ENCODE measurements at places on chromosomes 5 and 9.

DNA sequence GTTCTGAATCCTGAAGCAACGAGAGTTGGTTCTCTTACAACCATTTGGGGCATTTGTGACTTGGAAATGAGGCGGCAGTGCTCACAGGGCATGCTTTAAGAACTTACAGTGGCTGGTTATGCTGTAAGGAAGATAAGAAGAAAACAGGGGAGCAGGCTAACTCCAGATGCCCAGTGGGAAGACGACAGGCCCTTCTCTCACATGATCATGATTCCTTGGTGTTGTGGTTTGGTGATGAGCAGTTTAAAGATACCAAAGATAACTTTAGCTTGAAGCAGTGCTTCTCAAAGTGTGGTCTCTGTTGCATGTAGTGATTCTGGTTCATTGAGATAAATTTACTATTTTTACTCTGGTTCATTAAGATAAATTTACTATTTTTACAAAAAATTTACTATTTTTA, 2.6 kb upstream of the HABP4 start:
- peaks cover 12% of the 10 kb centered on the region for H3K4me1 ChIP-seq
- no peaks in the 10 kb centered on the region for H3K36me3 ChIP-seq
- H3K27ac ChIP-seq, result no peak overlapping the region
- no peak overlapping the region for H3K4me3 ChIP-seq
- DNase-seq, result no peak

DNA sequence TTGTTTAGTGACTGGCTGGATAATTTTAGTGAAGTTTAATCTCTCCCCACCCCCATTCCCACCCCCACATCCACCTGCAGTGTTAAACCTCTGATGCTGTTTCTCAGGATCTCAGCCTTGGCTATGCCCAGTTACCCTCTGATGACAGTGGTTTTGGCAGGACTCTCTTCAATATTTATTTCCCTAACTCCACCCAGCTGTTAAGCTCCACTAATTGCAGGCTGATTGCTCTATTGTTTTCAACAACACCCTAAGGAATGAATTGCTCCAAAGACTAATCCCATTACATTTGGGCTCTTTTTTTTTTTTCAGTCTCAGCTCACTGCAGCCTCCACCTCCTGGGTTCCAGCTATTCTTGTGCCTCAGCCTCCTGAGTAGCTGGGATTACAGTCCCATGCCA, 46.3 kb downstream of the PHAX start:
- no peak overlapping the region for H3K27ac ChIP-seq
- H3K27me3 ChIP-seq, result no peaks in the 10 kb centered on the region
- H3K36me3 ChIP-seq, result no peaks in the 10 kb centered on the region

DNA sequence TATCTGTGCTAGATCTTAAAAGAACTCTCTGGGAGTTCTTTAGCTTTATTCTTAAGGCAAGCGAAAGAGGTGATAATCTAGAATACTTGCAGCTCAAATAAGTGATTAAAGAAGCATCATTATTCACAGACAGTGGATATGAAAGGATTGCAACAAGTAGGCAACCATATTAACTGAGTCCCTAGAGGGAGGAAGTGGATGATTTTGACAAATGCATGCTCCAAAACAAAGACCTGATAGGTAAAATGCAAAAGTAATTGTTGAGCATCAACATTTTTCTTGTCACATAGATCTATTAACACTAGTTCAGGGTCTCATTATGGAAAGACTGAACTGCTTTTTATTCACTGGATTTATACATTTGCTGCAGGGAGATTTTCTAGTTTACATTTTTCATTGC, 109.1 kb downstream of the EDIL3 start:
- no peaks in the 10 kb centered on the region for H3K36me3 ChIP-seq
- H3K4me1 ChIP-seq, result no peaks in the 10 kb centered on the region
- DNase-seq, result no peak
- no peak overlapping the region for H3K27ac ChIP-seq

- no peaks in the 10 kb centered on the region for H3K4me1 ChIP-seq
- peaks cover 42% of the 10 kb centered on the region for H3K27me3 ChIP-seq
- no peaks in the 10 kb centered on the region for H3K36me3 ChIP-seq
- no peak overlapping the region for H3K4me3 ChIP-seq
Observed at GRCh38 chr9:69532396-69532795, 139.8 kb downstream of the APBA1 start.

DNA sequence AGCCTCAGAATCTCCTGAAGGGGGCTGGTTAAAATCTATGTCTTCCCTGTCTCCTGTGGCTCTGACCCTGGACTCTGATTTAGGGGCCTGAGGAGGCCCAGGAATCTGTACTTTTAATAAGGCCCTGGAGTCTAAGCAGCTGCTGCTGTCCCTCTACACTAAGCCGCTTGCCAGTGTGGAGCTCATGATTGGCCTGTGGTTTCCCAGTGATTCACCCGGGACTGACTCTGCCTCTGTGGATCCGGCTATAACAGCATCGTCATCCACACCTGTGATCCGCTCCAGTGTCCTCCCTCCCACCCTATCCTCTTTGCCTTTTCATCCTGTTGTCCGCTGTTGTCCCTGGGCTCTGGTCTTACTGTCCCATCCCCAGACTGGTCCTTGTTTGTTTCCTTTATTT, 3.7 kb downstream of the SLC31A2 start:
- no peaks in the 10 kb centered on the region for H3K27me3 ChIP-seq
- H3K4me1 ChIP-seq, result peaks cover 15% of the 10 kb centered on the region
- H3K27ac ChIP-seq, result no peak overlapping the region
- no peak overlapping the region for H3K4me3 ChIP-seq
- no peaks in the 10 kb centered on the region for H3K36me3 ChIP-seq

GRCh38 chr5:122874179-122874875, 28.9 kb downstream of the SNX24 start:
- peaks cover 13% of the 10 kb centered on the region for H3K4me1 ChIP-seq
- no peaks in the 10 kb centered on the region for H3K36me3 ChIP-seq
- no peak for DNase-seq

- no peak overlapping the region for H3K4me3 ChIP-seq
- no peak for DNase-seq
- no peaks in the 10 kb centered on the region for H3K27me3 ChIP-seq
- no peaks in the 10 kb centered on the region for H3K36me3 ChIP-seq
- H3K4me1 ChIP-seq, result peaks cover 12% of the 10 kb centered on the region
Observed at GRCh38 chr9:94875300-94876020, 149.0 kb downstream of the AOPEP start.

- no peak overlapping the region for H3K4me3 ChIP-seq
- no peaks in the 10 kb centered on the region for H3K36me3 ChIP-seq
- no peaks in the 10 kb centered on the region for H3K4me1 ChIP-seq
- no peaks in the 10 kb centered on the region for H3K27me3 ChIP-seq
- no peak overlapping the region for H3K27ac ChIP-seq
Observed at GRCh38 chr9:94929369-94929756, 202.9 kb downstream of the AOPEP start.

- no peaks in the 10 kb centered on the region for H3K36me3 ChIP-seq
- H3K4me1 ChIP-seq, result no peaks in the 10 kb centered on the region
- H3K27ac ChIP-seq, result no peak overlapping the region
- H3K4me3 ChIP-seq, result no peak overlapping the region
- DNase-seq, result no peak
Observed at GRCh38 chr9:16752601-16753000, 117.9 kb downstream of the BNC2 start.

DNA sequence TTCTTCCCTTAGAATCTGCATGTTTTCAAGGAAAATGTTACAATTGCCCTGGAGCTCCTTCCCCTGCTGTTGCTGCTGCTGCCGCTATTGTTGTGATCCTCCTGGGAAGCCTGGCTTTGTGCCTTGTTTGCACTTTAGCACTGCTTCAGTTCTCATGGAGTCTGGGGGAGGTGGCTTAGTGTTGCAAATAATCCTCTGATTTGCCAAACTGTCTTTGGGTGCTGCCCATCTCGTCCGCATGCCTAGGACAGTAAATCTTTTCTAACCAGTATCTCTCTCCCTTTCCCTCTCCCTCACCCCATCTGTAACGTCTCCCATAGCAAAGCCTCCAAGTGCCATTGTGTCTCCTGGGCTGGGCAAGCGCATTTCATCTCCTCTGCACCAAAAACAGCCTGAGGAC, 30.3 kb downstream of the FAM240B start:
- peak; percentile 91 for DNase-seq
- H3K4me3 ChIP-seq, result no peak overlapping the region
- no peaks in the 10 kb centered on the region for H3K36me3 ChIP-seq

DNA sequence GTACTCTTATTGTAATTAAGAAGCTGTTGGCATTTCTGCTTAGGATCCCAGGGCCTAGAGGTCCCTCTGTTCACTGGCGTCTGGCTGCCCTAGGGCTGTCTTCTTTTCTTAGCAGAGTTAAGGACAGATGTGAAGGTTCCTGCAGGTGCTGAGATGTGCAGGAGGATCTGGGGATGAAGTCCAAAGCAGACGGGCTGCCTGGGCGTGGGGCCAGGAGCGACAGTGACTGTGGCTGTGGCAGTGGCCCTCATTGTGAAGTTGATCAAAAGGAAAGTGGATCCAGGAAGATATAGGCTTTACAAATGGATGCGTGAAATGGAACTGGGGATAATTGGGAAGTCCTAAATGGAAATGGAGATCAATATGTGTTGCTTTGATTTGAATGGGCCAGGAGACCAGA, 19.1 kb upstream of the SH3PXD2B start:
- H3K36me3 ChIP-seq, result no peaks in the 10 kb centered on the region
- no peaks in the 10 kb centered on the region for H3K27me3 ChIP-seq
- DNase-seq, result no peak
- no peaks in the 10 kb centered on the region for H3K4me1 ChIP-seq

- peaks cover 6% of the 10 kb centered on the region for H3K4me1 ChIP-seq
- H3K27me3 ChIP-seq, result peaks cover 87% of the 10 kb centered on the region
- no peak overlapping the region for H3K4me3 ChIP-seq
- H3K27ac ChIP-seq, result no peak overlapping the region
Observed at GRCh38 chr5:88689668-88690408, 193.1 kb downstream of the MEF2C start.

DNA sequence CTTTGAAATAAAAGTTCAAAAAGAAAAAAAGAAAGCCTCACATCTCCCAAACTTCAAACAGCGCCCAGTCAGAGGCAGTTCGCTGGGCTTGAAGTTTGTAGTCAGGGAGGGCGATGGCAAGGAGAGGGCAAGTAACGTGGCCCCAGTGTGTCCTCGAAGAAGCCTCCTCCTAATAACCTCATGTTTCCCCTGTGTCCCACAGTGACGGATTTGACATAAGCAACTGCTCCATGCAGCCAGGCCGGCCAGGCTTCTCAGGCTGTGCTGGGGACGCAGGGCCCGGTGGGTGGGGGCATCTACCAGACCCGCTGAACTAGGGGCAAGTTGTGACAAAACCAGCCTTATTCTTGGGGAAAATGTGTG, 172.2 kb downstream of the ERCC6L2 start:
- no peaks in the 10 kb centered on the region for H3K36me3 ChIP-seq
- H3K27ac ChIP-seq, result peak overlapping the region; percentile 40
- H3K4me1 ChIP-seq, result peaks cover 15% of the 10 kb centered on the region
- no peak overlapping the region for H3K4me3 ChIP-seq
- no peaks in the 10 kb centered on the region for H3K27me3 ChIP-seq
- no peak for DNase-seq

DNA sequence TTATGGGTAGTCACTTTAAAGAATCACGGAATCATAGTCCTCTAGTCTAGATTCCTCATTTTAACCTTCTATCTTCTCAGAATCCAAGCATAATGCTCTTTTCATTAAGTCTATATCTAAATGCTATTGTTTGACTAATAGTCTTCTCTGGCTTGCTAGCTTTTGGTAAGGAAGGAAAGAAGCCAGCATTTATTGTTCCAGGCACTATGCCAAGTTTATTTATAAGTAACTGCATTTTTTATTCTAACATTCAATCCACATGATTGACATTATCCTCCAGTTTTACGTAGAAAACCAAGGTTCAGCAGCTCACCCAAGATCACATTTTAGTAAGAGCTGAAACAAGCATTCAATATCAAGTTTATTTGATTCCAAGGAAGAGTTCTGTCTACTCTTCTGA, 254.2 kb downstream of the SAXO1 start:
- no peak for DNase-seq
- H3K36me3 ChIP-seq, result no peaks in the 10 kb centered on the region
- no peaks in the 10 kb centered on the region for H3K27me3 ChIP-seq
- H3K4me1 ChIP-seq, result no peaks in the 10 kb centered on the region
- H3K4me3 ChIP-seq, result no peak overlapping the region

DNA sequence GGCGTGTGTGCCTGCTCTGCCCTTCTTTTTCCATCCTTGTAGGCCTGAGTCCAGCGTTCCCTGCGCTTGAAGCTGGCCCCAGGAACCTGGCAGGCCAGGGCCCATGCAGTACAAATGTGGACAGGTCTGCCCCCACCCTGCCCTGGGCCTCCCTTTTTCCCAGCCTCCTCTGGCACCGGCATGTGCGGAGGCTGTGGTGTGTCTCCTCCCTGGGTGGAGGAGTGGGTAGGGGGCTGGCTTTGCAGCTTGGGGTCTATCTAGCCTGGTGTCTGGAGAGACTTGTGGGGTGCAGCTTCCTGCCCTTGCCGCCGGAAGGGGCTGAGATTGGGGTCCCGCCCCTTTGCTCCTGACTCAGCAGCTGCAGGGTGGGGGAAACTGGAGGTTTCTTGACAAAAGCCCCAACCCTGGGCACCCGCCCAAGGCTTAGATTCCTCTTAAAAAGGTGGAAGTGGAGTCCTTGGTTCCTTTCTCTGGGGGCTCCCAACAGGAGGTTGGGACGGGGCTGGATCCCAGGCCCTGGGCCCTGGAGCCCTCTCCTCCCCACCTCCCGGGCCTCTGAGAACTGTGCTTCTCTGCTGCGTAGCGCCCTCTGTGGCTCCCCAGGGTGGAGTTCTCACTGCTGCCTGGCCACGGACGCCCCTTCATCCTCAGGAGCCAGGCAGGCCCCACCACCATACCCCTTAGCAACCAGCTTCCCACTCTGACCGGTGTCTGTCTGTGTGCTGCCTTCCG, 18.0 kb downstream of the RXRA start:
- DNase-seq, result peak; percentile 45
- H3K27me3 ChIP-seq, result no peaks in the 10 kb centered on the region
- no peaks in the 10 kb centered on the region for H3K36me3 ChIP-seq
- peaks cover 36% of the 10 kb centered on the region for H3K4me1 ChIP-seq
- no peak overlapping the region for H3K4me3 ChIP-seq

DNA sequence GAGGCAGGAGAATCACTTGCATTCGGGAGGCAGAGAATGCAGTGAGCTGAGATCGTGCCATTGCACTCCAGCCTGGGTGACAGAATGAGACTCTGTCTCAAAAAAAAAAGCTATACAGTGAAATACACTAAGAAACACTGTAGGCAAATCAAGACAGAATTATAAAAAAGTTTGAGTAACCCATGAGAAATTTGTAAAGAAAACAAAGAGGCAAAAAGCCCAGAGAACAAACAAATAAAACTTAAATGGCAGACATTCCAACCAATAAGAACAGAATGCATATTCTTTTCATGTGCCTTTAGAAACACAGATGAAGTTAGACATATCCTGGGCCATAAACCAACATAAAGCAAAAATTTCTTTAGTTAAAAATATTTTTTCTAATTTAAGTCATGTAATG, 30.6 kb downstream of the ZNF169 start:
- no peak overlapping the region for H3K27ac ChIP-seq
- no peaks in the 10 kb centered on the region for H3K36me3 ChIP-seq
- no peak for DNase-seq

All from A673 (cell line).